ENCODE measurements at places on chromosomes 6 and 20.

- no peak for DNase-seq
These were observed 47.3 kb downstream of the PFDN4 start for GRCh38 chr20:54255157-54255556.

GRCh38 chr6:1624851-1625781, 15.4 kb downstream of the FOXC1 start:
- DNase-seq = no peak

DNA sequence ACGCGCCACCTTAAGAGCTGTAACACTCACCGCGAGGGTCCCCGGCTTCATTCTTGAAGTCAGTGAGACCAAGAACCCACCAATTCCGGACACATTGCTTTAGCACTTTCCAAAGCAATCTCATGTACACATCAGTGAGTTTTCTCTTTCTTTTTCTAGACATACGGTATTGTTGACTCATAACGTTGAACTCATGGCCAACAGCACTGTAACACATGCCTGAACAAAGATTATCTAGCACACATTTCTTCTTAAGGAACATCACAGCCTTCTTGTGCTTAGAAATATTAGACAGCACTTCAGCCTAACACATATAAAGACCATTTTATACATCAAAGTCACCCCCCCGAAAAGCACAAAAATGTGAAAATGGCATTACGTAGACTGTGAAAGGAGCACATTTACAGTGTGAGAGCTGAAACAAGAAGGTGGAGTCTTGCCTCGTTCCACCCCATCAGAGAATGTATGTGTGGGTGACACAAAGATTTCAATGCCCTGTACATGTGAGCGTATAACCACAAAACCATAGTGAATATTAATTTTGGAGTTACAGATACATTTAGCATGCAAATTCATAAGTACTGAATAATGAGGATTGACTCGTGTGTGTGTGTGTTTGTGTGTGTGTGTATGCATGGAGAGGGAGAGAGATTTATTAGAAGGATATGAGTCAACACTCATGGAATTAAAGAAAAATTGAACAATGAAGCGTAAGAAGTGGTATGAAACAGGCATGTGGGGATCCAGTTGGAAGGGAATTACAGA, 134.1 kb downstream of the FAM83B start:
- no peak for DNase-seq

- no peak for DNase-seq
These were observed 1.5 kb upstream of the STX16 start for GRCh38 chr20:58649288-58650180.

- no peak for DNase-seq
These were observed 671.4 kb downstream of the RFPL4B start for GRCh38 chr6:113018351-113019151.

DNA sequence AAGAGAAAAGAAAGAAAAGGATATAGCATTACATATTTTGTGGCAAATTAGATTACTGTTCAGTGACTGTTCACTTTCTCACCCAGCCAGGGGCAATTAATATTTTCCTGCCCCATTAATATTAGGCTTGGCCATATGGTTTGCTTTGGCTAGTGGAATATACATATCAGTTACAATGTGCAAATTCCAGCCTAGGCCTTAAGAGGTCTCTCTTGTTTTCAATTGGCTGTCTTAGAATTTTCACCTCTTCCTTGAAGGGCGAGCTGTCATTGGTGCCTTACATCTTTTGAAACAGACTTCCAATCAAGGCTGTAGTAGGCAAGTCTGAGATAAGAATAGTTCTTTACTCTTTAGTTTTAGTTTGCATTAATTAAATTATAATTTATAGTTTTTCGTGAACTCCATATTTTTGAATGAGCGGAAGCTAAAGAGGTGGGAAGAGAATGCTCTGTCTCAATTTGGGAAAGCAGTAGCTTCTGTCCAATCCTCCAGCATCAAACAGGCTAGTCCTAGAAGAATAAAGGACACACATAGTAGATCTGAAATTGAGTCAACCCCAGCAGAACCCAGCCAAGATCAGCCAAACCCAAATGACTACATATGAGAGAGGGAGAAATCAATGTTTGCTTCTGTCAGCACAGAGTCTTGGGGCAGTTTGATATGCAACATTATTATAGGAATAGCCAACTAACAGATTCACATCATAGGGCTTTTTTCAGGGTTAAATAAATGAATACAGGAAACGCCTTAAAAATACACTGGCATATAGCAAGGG, 6.3 kb upstream of the CSNK2A1 start:
- no peak for DNase-seq

DNA sequence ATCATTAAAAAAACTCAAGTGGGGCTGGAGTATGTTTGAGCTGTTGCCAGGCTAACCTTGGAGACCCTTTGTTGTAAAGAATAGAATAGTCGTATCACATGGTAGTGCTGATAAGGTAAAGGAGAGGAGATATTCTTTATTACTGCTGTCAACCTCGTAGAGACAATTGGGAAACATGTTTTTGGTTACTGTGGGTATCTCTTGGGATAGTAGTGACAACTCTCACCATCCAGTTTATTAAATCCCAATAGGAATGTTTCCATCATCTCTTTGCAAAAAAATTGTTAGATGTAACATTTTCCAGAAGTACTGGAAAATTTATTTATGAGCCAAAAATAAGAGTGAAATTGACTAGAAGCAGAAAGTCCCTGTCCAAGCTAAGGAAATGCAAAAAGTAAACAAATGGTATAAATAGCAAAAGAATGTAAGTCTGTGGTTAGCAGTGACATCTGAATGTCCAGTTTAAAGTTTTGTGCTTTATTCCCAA, 829.3 kb upstream of the CITED2 start:
- no peak for DNase-seq

DNA sequence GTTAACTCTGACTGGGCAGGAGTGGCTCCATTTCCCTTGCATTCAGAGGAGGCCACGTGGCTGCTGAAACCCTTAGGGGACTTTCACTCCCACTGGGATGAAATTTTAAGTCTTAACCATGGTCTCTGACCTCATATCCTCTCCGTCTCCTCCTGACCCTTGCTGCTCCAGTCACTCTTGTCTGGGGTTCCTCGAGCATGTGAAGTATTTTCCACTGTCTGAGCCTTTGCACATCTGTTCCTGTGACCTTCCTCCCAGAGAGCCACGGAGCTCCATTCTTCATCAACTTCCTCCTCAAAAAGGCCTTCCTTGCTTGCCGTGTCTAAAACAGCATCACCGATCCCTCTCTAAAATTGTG, 153.0 kb upstream of the UST start:
- no peak for DNase-seq

- DNase-seq = peak; percentile 20
These were observed 168.2 kb downstream of the SMOC2 start for GRCh38 chr6:168609026-168609685.

- no peak for DNase-seq
These were observed 738.2 kb downstream of the COL12A1 start for GRCh38 chr6:74467533-74468215.

DNA sequence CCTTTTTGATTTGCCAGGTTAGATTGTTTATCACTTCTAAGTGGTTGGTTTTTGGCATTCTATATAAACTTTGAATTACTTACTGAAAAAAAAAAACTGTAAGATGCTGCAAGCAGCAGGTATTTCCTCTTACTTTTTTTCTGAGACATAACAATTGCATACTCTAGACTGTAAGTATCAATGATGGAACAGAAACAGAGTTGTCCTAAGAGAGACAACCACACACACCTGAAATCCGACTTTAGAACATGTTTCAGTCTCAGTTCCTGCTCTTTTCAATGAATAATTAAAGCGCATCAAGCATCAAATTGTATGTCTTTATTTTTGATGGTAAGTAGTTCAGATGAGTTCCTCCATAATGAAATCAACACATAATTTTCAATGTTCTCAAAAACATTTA, 105.3 kb upstream of the KHDRBS2 start:
- no peak for DNase-seq

- no peak for DNase-seq
These were observed 39.4 kb downstream of the HNF4A start for GRCh38 chr20:44394702-44395460.

DNA sequence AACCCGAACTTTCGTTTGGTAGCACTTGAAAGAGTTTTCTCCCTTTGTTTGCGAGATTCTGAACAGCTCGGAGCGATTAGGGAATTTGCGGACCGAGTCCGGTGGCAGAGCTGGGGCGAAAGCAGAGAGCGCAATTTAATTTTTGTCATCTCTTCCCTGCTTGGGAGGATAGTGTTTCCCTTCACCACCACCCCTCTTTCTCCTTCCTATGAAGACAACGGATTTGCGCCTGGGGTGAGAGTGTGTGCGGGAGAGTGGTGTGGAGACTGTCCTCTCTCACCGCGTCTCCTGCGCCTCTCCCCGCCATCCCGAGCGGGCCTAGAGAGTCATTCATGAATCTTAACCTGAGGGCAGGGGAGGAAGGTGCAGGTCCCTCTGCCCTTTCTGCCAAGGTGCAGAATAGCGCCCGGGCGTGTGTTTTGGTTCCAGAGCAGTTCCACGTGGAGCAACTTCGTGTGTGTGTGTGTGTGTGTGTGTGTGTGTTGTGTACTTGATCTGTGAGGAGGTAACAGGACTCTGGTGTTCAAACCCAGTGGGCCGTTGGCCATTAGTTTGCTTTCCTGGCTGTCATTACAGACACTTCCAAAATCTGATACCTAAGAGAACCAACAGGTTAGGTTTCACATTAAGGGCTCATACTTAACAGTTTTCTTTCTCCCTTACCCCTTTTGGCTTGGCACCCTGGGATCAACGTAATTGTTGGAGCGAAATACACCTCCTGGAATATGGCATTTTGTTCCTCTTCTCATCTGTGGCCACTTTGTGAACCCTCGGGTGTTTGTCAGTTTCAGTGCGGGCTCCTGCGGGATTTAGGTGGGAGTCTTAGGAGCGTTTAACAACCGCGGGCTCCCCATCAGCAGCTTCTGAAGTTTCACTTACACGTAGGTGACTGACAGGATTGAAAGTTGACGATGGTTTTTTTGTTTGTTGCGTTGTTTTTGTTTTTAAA, 1.8 kb downstream of the EYA4 start:
- DNase-seq = no peak

DNA sequence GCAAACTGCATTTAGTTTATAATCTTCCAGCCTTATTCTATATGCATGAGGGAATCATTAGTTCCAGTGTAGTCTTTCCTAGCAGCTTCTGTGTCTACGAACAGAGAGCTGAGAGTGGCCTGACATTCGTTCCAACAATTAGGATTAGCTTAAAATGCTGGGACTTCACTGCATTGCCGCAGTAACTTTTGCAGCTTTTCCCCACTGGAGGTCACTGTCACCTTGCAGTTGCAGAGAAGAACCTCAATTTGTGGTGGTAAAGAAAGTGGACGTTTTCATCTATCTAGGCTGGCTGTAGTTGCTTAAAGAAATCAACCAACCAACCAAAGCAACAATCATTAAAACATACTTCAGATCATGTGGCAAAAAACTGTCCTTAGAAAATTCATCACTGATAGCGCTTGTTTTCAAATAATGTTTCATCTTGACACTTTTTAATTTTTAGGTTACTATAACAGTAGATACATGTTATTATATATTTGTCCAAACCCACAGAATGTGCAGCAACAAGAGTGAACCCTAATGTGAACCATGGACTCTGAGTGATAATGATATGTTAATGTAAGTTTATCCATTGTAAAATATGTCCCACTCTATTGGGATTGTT, 12.2 kb downstream of the MYLK4 start:
- peak; percentile 2 for DNase-seq

GRCh38 chr20:37343212-37343993, 2.5 kb upstream of the SRC start:
- DNase-seq = no peak

DNA sequence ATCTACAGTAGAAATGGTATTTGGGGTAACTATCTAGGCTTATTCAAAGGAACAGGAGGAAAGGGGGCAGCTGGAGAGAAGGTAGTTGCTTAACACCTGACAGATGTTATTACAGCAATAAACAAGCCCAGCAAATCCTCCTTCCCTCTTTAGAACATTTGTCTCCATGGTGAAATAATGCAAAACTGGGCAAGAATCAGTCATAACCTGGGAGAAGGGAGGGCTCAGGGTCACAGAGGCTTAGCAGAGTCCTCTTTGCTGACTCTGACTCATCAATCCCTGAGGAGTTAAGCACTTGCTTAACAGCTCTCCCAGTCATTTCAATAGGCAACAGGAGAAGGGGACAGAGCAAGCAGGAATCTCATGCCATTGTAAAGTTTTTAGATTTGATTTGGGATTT, 230.3 kb downstream of the IBTK start:
- no peak for DNase-seq

DNA sequence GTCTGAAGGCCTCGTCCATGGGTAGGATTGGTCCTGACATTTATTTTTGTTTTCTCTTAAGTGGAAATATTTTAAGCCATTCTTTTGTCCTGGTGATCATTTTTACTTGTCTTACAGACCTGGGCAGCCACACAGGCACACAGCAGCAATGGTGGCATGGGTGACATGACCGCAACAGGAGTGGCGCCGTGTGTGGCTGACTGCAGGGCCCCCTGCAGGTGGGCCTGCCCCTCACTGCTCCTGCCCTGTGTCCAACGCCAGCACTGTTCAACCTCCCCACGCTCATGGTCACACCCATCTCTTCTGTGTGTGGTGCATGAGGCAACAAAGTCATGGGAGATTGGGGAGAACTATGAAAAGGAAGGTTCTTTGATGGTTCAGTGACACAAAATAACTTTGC, 151.9 kb downstream of the MYLK4 start:
- DNase-seq = no peak

- peak; percentile 43 for DNase-seq
These were observed 730 bp downstream of the PARD6B start for GRCh38 chr20:50731930-50732690.

GRCh38 chr6:6891949-6892461, 215.8 kb upstream of the RREB1 start:
- peak; percentile 3 for DNase-seq

DNA sequence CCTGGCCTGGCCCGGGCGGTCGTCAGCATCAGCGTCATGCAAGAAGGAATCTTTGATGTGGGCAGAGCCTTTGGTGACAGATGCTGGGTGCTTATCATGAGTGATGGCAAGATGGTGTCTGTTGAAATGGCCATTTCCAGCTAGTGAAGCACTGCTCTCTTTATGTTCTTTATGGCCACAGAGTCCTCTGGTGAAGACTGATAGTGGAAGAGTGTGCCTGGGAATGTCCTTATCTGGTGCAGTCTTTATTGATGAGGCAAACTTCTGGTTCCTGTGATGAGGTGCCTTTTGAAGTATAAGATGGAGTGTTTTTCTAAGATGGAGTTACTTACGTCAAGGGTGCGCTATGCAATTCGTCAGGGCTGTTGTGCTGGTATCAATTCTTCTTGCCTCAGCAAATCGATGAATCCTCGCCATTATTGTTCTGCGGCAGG, 22.6 kb upstream of the CCR6 start:
- no peak for DNase-seq

GRCh38 chr6:33018904-33019303, 9.5 kb upstream of the HLA-DOA start:
- no peak for DNase-seq

GRCh38 chr6:68958327-68958726, 323.2 kb downstream of the ADGRB3 start:
- peak; percentile 28 for DNase-seq

DNA sequence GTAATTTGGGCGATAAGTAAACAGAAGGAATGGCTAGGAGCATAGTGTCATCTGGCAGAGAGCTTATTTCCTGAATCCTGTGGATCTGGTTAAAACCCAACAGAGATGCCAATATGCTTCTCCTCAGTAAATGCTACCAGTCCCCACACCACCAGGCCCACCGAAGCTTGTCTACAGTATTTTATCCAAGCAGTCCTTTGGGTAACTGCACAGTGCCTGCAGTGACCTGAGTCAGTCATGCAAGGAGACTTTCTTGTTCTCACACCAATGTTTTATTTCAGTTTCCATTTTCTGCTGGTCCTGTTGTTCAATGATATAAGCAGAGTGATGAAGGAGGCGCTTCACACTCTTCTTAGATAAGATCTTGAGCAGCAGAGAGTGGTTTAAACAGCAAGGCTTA, 326.3 kb downstream of the RIMS1 start:
- peak; percentile 3 for DNase-seq

GRCh38 chr6:42279144-42279781, 61.6 kb upstream of the MRPS10 start:
- no peak for DNase-seq
